ENCODE measurements at places on chromosomes 5 and 9.

- peak overlapping the region; percentile 48 for H3K27ac ChIP-seq
- DNase-seq = peak; percentile 76
- no peaks in the 10 kb centered on the region for H3K36me3 ChIP-seq
- H3K27me3 ChIP-seq = no peaks in the 10 kb centered on the region
Measured at GRCh38 chr9:34457266-34458012, 931 bp downstream of the FAM219A start.

GRCh38 chr9:110143950-110144545, 63.9 kb downstream of the C9orf152 start:
- H3K27ac ChIP-seq = no peak overlapping the region
- no peak for DNase-seq
- no peaks in the 10 kb centered on the region for H3K27me3 ChIP-seq
- no peaks in the 10 kb centered on the region for H3K36me3 ChIP-seq
- H3K4me3 ChIP-seq = no peak overlapping the region
- peaks cover 13% of the 10 kb centered on the region for H3K4me1 ChIP-seq

DNA sequence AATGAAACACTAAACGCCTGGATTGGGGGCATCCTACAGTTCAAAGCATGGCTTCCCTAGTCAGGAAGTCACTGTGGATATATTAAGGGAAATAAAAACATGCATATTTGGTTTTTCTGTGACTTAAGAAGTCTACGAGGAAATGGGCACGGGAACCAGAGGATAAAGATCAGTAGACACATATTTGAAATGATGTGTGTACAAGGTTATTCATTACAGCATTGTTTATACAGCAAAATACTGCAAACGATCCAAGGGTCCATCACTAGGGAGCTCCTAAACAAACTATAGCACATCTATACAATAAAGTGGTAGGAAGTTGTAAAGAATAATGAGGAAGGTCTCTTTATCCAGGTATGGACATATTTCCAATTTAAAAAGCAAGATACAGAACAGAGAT, 71.8 kb downstream of the EFNA5 start:
- no peaks in the 10 kb centered on the region for H3K36me3 ChIP-seq
- no peaks in the 10 kb centered on the region for H3K27me3 ChIP-seq
- no peak overlapping the region for H3K4me3 ChIP-seq
- H3K27ac ChIP-seq = no peak overlapping the region

DNA sequence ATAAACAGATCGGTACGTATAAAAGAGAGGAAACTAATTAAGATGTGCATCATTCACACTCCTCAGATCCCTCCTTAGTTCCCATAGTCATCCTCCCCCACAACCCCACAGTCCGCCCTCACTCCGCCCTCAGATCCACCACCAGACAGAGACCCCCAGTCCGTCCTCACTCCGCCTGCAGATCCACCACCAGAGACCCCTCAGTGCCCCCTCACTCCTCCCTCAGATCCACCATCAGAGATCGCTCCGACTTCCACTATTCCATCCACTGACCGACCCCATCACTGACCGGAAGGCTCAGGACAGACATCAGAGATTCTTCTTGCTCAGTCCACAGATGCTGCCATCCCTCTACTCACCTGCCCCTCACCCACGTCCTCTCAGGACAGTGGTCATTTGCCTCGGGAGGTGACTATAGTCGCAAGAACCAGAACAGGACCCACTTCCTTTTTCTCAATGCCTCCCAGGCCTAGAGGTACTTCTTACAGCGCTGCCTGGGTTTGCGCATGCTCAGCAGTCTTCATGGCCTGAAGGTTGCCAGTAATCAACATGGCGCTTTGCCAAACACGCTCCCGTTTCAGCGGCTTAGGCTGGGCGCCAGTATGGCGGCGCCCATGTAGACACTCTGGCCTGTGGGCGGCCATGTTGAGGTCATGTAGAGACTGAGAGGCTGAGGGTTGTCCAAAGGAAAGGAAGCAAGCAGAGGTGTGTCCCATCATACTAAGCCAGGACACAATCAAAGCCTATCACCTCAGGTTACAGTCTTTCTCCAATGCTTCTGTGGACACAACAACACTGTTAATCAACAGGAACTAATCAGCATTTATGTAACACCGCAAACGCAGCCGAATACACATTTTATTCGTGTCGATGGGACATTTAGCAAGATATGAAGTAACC, at the start of gene ZNF484:
Gene ZNF484 (minus strand): TSS at position 508 of the 900 bp plus-strand sequence. CDS start 3,009 bp downstream, outside the sequence.
- peak; percentile 97 for DNase-seq
- H3K4me1 ChIP-seq = peaks cover 3% of the 10 kb centered on the region
- H3K27ac ChIP-seq = peak within 1 kb of the TSS; percentile 68

GRCh38 chr9:2060424-2060823, 45.3 kb downstream of the SMARCA2 start:
- no peak for DNase-seq
- H3K4me1 ChIP-seq = no peaks in the 10 kb centered on the region
- H3K27me3 ChIP-seq = no peaks in the 10 kb centered on the region
- no peak overlapping the region for H3K27ac ChIP-seq

DNA sequence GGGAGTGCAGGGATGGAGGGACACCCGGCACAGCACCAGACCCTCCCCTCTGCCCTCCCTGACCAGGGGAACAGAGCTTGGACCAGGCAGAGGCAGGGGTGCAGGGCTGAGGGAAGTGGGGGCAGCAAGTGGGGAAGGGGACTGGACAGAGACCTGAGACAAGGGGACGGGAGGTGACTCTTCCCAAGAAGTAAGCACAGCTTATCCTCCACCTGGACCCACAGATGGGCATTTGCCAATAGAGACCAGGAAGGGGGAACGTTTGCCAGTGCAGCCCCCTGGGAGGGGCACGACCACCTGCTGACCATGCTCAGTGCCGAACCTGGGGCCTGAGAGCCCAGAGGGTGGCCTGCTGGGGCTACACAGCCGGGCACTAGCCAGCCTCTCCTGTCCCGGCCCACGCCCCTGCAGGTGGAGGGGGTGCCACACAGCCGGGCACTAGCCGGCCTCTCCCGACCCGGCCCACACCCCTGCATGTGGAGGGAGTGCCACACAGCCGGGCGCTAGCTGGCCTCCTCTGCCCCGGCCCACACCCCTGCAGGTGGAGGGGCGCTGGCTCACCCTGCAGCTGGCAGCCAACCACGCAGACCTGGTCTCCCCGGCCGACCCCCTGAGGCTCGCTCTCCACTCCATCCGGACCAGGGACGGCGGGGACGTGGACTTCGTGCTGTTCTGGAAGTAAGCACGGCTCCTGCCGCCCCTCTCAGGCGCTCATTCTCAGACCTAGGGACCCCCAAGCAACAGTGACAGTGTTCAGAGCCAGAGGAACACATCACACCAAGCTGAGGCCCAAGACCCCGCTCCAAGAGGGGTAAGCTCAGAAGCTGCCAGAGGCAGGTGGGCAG, 24.3 kb downstream of the GLT6D1 start:
- no peak overlapping the region for H3K27ac ChIP-seq
- H3K4me1 ChIP-seq = no peaks in the 10 kb centered on the region
- no peak overlapping the region for H3K4me3 ChIP-seq
- DNase-seq = no peak
- H3K36me3 ChIP-seq = no peaks in the 10 kb centered on the region

DNA sequence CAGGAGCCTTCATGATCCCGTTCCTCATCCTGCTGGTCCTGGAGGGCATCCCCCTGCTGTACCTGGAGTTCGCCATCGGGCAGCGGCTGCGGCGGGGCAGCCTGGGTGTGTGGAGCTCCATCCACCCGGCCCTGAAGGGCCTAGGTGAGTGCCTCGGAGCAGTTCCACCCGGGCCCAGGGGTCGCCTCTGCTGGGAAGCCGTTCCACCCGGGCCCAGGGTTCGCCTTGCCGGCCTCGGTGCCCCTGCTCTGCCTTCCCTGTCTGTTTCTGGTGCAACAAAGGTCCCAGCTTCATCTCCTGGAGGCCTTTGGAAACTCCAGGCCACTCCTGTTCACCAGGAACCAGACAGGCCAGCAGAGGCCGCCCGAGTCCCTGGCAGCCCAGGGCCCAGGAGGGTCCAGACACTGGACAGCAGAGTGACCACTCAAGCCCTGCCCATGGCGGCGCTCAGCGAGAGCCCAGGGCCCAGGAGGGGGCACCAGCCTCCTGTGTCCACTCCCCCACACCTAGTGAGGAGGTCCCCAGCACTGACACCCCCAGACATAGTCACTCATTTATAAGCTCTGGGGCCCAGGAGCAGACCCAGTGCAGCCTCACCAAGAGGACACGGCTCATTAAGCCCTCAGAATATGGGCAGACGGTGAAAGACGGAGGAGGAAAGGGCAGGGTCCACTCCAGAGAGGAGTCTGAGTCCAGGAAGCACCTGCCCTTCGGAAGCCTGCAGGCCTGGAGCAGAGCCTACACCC, 7.5 kb downstream of the SLC6A19 start:
- H3K36me3 ChIP-seq = no peaks in the 10 kb centered on the region
- no peaks in the 10 kb centered on the region for H3K4me1 ChIP-seq
- no peaks in the 10 kb centered on the region for H3K27me3 ChIP-seq
- H3K4me3 ChIP-seq = no peak overlapping the region
- no peak for DNase-seq
- no peak overlapping the region for H3K27ac ChIP-seq

Measured in ovary (tissue), 10 donors.